ENCODE measurements at places on chromosomes 13 and 19. TPM values are rescaled to one million over a fixed set of nuclear protein-coding genes. Genes with fewer than 3 reads are reported as not detected.

DNA sequence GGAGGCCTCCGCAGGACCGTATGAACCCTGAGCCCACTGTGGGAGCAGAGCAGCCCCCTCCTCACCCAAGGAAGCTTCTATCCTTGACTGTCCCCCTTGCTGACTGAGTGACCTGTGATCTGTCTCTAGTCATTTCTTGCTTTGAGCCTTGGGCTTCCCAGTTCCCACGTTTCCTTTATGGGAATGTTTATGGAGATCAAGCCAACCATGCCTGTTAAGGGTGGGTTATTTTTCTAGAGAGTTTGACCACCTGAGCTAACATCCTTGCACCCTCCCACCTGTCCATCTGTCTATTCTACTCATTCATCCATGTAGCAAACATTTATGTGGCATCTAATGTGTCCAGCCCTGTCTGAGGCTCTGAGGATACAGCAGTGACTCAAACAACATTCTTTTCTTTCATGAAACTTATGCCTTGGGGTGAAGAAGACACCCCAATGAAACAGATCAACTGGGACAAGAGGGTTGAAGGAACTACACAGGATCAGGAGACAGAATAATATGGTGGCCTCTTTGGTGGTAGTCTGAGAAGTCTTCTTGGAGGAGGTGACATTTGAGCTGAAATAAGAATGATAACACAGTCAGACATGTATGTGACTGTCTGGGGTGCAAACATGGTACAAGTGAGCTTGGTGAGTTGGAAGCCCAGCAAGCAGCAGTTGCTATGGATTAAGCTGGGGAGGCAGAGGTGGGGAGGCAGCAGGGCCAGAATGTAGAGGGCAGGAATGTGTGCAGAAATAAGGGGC, 30.5 kb downstream of the CERS4 start:
- DNase-seq, result no peak

- no peak for DNase-seq
These were observed 36.8 kb upstream of the PSG9 start for GRCh38 chr19:43306097-43306496.

PNMA8B gene
- total RNA-seq, result 1.7 TPM

FKRP gene
- 25.5 TPM for total RNA-seq

OVOL3 gene
- total RNA-seq, result not detected

Data from GM23338 (cell line).